ENCODE measurements at places on chromosomes 3 and 15. TPM values are rescaled to one million over a fixed set of nuclear protein-coding genes. Genes with fewer than 3 reads are reported as not detected.
A peak's percentile ranks its signal among the peaks of the same experiment; 100 is the strongest.

The RBP2 gene
- total RNA-seq, result not detected

The FETUB gene
- not detected for total RNA-seq

- peaks cover 23% of the 10 kb centered on the region for H3K36me3 ChIP-seq
- no peak for DNase-seq
- H3K4me3 ChIP-seq, result no peak overlapping the region
Observed at GRCh38 chr15:64452988-64453688, 7.2 kb upstream of the ZNF609 start.

DNA sequence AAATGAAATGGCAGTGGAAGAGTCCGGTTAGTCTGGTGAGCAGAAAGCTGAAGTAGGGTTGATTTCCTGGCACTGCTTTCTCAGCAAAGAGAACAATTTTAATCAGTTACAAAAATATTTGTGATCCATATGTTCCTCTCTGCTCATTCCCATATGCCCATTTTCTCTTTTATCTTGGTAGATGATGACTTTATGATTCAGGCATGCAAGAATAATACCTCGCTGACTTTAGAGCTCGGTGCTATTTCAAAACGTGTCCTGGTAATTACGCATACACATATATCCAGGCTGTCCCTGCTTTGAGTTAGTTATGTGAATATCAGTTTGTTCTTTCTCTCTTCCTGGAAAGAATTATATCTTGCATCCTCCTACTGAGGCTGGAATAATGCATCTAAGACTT, 38.5 kb downstream of the ARPP21 start:
- no peak overlapping the region for H3K27ac ChIP-seq
- no peak for DNase-seq
- H3K4me1 ChIP-seq, result no peaks in the 10 kb centered on the region
- H3K27me3 ChIP-seq, result peaks cover 2% of the 10 kb centered on the region
- no peak overlapping the region for H3K4me3 ChIP-seq
- H3K36me3 ChIP-seq, result no peaks in the 10 kb centered on the region

DNA sequence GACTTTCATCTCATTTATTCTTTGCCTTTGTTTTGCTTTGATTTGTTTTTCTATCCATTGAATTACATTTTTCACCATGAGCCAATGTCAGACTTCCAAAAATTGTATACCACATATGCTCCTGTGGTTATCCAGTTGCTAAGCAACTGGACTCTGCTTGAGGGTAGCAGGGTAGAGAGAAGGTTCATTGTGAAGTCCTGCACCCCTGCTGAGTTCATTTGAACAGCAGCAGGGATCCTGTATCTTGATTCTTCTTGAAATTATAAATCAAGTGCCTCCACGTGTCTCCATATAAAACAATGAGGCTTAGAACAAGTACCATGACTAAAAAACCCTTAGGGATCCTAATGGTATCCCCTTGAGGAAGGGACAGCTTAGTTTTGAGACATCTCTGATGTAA, 449.3 kb downstream of the ROBO2 start:
- no peaks in the 10 kb centered on the region for H3K36me3 ChIP-seq
- no peak overlapping the region for H3K4me3 ChIP-seq
- DNase-seq, result no peak

The GHSR gene
- not detected for total RNA-seq

DNA sequence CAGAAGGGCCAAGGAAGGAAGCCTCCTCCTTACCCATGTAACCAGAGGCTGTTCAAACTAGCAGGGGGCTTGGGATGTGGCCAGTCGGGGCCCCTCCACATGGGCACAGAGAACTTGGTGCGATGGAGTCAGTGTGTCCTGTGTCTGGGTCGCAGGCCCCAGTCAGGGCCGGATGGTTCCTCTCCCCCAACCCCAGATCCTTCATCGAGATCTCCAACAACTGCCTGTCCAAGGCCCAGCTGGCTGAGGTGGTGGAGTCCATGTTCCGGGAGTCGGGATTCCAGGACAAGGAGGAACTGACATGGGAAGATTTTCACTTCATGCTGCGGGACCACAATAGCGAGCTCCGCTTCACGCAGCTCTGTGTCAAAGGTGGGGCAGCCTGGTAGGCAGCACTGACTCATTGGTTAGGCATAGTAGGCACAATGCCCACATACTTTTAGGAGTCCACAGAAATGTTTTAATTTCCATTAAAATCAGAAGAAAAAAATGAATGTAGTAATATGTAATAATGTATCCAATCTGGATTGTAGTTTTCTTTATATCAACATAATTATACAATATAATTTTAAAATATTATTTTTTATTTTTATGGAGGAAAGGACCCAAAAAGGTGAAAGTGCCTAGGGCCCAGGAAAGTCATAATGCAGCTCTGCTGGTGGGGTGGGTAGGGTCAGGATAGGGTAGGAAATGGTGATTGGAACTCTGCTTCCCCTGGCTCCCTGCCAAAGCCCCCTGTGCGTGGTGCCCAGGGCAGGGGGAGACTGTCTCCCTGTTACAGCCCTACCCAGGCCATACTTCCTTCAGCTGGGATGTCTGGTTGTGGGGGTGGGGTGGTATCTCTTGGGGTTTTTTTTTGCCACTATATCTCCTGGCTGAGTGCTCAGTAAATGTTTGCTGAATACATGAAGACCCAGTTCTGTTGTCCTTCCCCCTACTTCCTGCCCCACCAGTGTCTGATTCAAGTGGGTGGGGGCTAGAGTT, 18.6 kb downstream of the DUOX1 start:
- H3K27me3 ChIP-seq, result peaks cover 2% of the 10 kb centered on the region
- no peaks in the 10 kb centered on the region for H3K4me1 ChIP-seq
- no peak overlapping the region for H3K4me3 ChIP-seq
- no peak overlapping the region for H3K27ac ChIP-seq

DNA sequence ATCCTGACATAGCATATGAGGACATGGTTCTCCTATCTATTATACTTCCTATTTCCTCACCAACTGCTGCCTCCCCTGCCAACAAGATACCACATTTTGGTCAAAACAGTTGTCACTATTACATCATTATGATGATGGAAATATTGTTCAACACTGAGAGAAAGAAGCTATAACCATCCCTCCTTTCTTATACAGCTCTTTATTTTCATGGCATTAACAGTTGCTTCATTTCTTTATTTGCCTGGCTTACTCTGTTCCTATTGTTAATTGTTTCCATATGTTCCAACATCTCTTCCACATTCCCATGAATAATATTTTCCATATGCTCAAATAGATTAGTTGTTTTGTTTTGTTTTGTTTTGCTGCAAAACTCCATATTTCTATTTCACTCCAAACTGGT, 40.8 kb upstream of the FILIP1L start:
- H3K4me3 ChIP-seq, result no peak overlapping the region
- no peak for DNase-seq
- no peak overlapping the region for H3K27ac ChIP-seq
- H3K4me1 ChIP-seq, result peaks cover 8% of the 10 kb centered on the region
- no peaks in the 10 kb centered on the region for H3K27me3 ChIP-seq

GRCh38 chr3:39234651-39235050, 42.3 kb upstream of the XIRP1 start:
- H3K36me3 ChIP-seq, result peaks cover 6% of the 10 kb centered on the region
- H3K4me3 ChIP-seq, result peak overlapping the region; percentile 38
- H3K27me3 ChIP-seq, result peaks cover 34% of the 10 kb centered on the region
- DNase-seq, result peak; percentile 35

The TRH gene
- total RNA-seq, result not detected

The LNP1 gene
- total RNA-seq, result 2.6 TPM

DNA sequence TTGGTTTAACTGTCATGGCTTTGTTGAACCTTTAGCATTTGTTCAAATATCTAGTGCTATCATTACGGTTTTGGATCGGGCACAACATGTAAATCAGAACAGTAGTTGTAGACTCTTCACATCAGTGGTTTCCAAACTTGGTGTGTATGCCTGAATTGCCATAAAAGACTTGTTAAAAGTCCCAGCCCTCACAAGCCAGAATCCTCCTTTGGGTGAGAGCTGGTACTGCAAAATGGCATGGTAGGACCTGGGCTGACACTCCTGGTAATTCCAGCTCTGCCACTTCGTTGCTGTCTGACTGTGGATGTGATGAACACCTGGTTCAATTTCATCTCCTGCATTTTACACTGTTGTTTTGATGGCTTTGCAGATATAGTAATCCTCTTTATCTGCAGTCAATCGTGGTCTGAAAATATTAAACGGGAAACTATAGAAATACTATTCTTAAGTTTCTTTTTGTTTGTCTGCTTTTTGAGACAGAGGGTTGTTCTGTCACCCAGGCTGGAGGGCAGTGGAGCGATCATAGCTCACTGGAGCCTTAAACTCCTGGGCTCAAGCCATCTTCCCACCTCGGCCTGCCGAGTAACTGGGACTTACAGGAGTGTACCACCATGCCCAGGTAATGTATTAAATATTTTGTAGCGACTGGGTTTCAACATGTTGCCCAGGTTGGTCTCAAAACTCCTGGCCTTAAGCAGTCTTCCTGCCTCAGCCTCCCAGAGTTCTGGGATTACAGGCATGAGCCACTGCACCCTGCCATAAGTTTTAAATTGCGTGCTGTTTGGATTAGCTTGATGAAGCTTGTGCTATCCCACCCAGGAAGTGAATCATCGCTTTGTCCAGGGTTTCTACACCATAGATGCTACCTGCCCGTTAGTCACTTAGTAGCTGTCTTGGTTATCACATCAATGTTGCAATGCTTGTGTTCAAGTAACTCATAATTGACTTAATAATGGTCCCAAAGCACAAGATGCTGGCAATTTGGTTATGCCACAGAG, 61.6 kb downstream of the RAB7A start:
- no peak for DNase-seq
- no peaks in the 10 kb centered on the region for H3K27me3 ChIP-seq
- H3K4me1 ChIP-seq, result peaks cover 83% of the 10 kb centered on the region
- peak overlapping the region; percentile 97 for H3K27ac ChIP-seq

DNA sequence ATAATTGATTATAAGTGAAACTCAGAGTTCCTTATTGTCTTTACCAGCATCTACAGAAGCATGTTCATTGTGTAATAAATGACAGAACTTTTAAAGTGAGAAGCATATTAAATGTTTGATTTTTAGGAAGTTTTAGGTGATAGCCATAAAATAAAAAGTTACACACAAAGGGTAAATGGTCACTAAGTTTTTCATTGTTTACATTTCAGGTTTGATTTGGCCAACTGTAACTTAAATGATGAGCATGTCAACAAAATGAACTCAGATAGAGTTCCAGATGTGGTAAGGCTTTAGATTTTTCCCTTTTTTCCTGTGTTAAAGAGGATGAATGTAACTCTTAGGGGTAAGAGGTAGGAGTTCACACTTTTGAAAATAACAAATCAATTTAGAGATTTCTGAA, 25.9 kb downstream of the NMD3 start:
- H3K36me3 ChIP-seq, result peaks cover 34% of the 10 kb centered on the region
- H3K4me1 ChIP-seq, result no peaks in the 10 kb centered on the region
- H3K27ac ChIP-seq, result no peak overlapping the region

- DNase-seq, result no peak
- no peak overlapping the region for H3K27ac ChIP-seq
- H3K4me1 ChIP-seq, result no peaks in the 10 kb centered on the region
- H3K27me3 ChIP-seq, result peaks cover 8% of the 10 kb centered on the region
- H3K4me3 ChIP-seq, result no peak overlapping the region
- peaks cover 4% of the 10 kb centered on the region for H3K36me3 ChIP-seq
Observed at GRCh38 chr3:45817831-45818522, 21.6 kb upstream of the SLC6A20 start.

The MOBP gene
- not detected for total RNA-seq

The ESYT3 gene
- 0.34 TPM for total RNA-seq

The CLDN11 gene
- total RNA-seq, result not detected

DNA sequence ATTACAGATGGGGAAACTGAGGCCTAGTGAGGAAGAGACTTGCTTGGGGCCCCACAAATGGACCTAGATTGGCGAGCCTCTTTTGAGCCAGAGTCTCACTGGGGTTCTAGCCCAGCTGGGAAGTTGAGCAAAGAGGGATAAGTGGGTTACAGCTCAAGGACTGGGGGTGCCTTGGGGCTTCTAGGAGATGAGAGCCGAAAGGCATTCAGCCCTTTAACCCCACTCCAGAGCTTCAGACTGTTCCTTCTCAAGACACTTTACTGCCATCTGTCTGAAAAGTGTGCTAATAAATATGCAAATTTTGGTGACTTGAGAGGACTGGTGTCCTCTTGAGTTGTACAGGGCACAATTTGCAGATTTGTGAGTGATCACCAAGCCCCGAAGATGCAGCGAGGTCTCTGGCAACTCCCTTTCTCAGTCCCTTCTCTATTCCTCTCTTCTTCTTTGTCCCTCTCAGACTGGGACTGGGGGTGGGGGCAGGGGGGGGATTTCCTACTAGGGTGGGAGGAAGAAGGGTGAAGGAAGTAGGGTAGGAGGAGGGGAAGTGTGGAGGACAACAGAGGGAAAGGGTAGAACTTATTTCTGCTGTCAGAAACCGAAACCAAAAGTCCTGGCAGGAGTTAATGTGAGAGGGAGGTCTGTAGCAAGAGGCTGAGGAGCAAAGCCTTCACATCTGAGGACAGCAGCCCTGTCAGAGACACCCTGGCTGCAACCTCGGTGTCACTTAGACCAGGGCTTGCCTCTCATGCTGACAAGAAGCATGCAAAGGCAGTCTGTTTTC, 16.2 kb upstream of the ANKDD1A start:
- peaks cover 75% of the 10 kb centered on the region for H3K4me1 ChIP-seq
- peak; percentile 59 for DNase-seq
- peak overlapping the region; percentile 93 for H3K4me3 ChIP-seq
- peak overlapping the region; percentile 100 for H3K27ac ChIP-seq

DNA sequence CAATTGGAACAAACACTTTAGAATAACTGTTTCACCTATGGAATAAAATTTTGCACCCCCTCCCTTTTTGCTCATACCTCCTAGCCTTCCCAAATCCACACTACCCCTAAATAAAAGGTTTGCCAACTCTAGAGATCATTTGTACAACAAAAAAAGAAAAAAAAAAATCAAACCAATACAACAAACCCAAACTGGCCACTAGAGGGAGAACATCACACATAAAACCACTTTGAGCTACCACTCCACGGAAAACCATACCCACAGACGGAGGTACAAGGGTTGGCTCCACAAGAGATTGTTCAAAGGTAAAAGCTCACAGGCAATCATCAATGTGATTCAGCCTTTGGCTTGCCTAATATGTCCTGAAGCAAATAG, 47.6 kb downstream of the SETMAR start:
- no peaks in the 10 kb centered on the region for H3K36me3 ChIP-seq
- peaks cover 20% of the 10 kb centered on the region for H3K4me1 ChIP-seq
- peak; percentile 37 for DNase-seq
- H3K4me3 ChIP-seq, result peak overlapping the region; percentile 9
- peak overlapping the region; percentile 31 for H3K27ac ChIP-seq

The AGBL1 gene
- not detected for total RNA-seq

The ERICH6 gene
- total RNA-seq, result not detected

GRCh38 chr3:126292318-126293070, 64.7 kb downstream of the KLF15 start:
- H3K27me3 ChIP-seq, result peaks cover 32% of the 10 kb centered on the region
- no peaks in the 10 kb centered on the region for H3K36me3 ChIP-seq
- DNase-seq, result no peak
- no peak overlapping the region for H3K27ac ChIP-seq
- H3K4me3 ChIP-seq, result no peak overlapping the region

The AP3B2 gene
- total RNA-seq, result not detected

Measured in activated T-helper 1 cell treated with anti-CD3 and anti-CD28 coated beads, Interleukin-12 subunit alpha, Interleukin-12 subunit beta, Interleukin-2, Interleukin-4 antibody, amounts not matched to agents 30 ng/mL and 10 ng/mL and 1 ng/mL, durations not matched to agents 14 hours and 24 hours and 36 hours (primary cell).